Kidney epithelial cell (primary cell): ENCODE measurements at places on chromosomes 2 and 18.
A peak's percentile ranks its signal among the peaks of the same experiment; 100 is the strongest.

GRCh38 chr2:198054299-198054698 is 249.9 kb downstream of the PLCL1 start:
- DNase-seq: no peak

DNA sequence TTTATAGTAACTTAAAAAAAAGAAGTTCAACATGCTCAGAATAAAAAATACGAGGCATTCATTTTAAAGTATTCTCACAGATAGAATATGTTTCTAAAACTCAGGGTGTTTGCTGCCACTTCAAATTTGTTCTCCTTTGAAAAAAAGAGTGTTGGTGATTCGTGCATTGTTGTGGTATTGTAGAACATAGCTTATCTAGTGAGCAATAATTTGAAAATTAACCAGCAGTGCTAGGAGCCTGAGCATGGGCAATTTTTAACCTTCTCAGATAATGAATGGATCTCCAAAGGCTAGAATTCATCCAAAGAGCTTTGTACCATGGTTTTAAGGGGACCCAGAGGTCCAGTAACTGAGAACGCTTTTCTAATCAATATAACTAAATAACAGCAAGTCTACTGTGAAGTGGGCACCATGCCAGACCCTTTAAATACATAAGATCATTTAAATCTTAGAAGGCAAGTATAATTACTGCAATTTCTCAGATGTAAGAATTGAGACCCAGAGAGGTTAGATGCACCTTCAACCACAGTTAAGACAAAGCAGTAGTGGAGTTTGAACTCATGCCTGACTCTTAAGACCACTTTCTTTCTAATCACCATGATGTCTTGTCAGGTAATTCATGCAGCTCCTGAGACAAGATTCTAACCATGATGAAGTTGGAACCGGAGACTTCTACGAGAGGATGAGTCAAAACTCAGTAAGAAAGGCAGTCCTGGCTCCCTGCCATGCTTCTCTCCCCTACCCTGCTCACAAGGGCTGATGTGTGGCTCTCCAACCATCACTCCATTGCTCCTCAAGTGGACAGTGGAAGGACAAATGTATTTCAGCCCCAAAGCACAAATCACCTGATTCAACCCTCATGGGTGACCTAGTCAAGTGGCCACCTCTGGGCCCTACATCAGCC is 3.4 kb downstream of the CYRIA start:
- no peak for DNase-seq

DNA sequence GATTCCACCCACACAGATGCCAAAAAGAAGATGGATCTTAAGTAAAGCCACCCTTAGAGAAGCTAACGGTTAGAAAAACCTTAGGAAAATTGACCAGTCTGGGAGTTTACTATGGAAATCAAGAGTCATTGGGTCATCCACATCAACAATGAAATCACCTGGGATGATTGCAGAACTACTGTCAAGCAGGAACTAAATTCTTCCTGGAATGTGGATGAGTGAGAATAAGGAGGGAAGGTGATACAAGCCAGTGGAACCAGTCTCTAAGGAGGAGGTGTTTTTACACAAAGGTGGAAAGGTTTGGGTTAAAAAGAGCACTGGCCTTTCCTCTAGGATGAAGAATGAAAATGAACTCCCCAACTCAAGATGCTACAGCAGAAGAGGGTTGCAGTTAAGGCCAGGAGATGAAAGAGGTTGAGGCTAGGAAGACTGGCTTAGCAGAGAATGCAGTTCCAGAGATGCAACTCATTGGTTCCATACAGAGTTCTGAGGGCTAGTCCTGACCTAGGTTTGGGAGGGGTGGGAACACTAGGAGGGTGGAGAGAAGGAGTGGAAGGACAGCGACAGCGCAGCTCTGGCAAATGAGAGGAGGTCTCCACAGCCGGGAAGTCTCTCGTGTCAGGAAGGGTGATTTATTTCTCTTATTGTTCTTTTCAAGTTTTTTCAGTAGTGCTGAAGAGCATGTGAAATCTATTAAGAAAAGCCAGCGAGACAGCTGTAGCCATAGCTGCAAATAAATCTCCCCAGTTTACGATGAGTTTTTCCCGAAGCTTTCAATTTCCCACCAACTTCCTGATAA is 27.7 kb upstream of the KDM3A start:
- DNase-seq: no peak

DNA sequence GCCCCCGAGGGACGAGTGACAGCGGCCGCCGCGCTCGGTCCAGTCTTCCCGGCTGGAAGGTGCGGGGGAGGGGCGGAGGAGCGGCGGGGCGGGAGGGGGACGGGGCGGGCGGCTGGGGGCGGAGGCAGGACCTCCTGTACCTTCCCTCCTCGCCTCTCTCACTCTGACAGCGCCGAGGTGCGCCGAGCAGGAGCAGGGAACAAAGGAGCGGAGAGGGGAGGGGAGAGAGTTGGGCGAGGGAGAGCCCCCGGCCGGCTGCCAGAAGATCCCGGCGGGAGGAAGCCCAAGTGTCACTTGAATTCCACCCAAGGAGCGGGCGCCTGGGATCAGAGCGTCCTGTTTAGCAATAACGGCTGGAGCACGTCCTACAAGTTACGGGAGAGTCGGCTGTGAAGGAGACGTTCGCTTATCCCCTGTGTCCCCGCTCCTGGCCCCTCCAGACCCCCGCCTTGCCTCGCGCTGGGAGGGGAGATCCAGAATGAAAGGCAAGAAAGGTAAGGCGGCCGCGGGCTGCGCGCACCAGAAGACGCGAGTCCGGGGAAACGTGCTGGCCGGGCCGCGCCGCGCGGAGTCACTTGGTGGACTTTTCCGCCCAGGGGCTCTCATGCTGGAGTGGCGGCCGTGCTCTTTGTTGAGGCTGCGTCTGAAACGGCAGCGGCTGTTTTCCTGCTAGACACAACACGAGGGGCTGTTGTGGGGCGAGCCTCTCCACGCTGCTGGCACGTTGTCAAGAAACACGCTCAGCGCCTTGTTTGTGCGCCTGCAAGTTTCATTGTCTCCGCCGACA is at the start of gene TGIF1:
TSS of gene TGIF1 (plus strand) at position 161 of the 787 bp plus-strand sequence. CDS start at position 479, 318 bp downstream.
- DNase-seq: no peak

DNA sequence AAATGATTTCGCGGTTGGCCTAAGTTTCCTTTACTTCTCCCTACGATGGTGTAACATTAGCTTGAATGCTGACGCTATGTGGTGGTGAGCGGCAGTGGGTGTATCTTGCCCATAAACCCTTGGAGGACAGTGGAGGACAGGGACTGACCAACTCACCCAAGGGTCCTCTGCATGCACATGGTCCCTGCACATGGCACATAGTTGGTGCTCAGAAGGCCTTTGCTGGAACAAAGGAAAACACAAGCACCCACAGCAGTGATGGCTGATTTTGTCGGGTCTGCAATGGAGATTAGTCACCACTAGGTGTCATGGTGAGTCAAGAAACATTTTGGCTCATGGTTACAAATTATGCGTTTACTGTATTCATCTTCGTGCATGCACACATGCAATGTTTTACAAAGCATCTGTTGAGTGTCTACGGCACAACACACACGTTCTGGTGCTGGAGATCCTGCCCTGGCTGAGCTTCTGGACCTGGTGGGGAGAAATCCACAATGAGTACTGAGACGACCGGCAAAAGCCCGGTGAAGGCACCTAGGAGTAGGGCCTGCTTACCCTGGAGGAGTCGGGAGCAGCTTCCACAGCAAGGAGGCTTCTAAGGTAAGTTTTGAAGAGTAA is 44.0 kb downstream of the PDCL3 start:
- no peak for DNase-seq

DNA sequence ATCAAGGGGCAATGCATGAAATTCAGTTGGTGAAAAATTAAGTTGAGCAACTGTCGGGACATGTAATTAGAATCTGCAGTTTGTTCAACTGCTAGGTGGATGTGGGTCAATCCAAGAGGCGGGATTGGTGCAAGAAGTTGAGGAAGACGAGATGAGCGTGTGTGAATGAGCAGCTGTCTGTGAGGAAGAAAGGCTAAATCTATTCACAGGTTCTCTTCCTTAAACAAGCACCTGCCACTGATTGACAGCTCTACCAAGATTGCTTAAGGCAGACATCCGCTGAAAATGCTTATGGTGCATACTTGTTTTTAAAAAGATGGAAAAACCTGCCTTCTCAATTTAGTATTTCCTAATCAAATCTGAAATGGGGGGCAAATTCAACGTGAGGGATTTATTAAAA is 323.4 kb upstream of the THUMPD2 start:
- DNase-seq: no peak

- no peak for DNase-seq
Observed at GRCh38 chr2:135299658-135300244, 231.3 kb downstream of the ZRANB3 start.

DNA sequence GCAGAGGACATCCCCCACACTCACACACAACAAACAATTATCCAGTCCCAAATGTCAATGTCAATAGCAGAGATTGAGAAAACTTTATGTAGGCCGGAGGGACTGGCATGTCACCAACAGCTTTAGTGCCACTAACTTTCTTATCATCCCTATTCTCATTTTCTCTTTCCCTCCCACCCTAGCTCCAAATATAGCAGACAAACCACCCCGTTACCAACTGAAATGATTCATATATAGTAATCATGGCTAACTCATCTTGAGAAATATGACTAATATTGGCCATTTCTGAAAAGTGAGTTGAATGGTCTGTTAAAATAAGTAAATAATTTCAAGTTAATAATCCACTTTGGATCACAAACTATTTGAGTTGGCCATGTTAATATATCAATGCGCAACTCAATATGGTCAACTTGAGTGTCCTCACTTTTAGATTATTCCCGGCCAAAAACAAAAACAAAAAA is 242.1 kb upstream of the RND3 start:
- no peak for DNase-seq

DNA sequence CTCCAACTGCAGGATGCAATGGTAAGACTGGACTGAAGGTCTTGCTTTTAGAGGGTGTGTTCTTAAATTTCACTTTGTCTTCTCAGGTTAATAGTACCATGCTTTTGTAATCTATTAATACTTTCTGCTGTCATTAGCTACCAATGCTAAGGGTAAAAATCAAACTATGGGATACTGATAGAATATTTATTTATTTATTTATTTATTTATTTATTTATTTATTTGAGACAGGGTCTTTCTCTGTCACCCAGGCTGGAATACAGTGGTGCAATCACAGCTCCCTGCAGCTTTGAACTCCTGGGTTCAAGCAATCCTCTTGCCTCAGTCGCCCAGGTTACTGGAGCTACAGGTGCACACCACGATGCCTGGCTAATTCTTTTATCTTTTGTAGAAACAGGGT is 152.1 kb downstream of the SPP2 start:
- no peak for DNase-seq

- no peak for DNase-seq
Observed at GRCh38 chr2:160358046-160358445, 135.6 kb downstream of the RBMS1 start.

DNA sequence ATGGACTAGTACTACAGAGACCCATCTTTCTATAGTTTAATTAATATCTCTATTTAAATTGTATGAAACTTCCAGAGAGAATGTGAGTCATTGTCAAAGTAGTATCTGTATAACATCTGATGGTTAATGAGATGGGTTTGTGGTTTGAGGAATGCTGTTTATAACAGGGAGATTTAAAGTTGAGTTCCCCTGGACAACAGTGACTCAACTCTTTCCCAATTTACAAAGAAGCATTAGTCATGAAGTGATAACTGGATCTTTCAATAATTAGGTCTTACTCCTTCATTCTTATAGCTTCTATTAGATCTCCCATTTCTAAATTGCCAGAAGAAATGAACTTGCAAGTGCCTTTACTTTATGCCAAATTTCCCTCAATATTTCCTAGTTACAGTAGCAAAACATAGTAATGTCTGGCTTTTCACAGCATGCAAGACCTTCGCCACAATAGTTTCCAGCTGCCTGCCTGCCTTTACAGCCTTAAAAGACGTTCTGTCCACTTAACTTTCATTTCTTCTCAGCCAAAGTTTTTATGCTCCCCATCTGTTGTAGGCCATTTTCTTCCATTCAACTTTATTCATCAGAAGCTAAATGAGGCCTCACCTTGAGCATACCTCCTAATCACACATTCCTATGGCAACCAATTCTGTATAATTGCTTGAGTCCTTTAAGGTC is 47.7 kb upstream of the WDR75 start:
- DNase-seq: peak; percentile 90

GRCh38 chr2:237405006-237405559 is 8.9 kb downstream of the COL6A3 start:
- DNase-seq: no peak

DNA sequence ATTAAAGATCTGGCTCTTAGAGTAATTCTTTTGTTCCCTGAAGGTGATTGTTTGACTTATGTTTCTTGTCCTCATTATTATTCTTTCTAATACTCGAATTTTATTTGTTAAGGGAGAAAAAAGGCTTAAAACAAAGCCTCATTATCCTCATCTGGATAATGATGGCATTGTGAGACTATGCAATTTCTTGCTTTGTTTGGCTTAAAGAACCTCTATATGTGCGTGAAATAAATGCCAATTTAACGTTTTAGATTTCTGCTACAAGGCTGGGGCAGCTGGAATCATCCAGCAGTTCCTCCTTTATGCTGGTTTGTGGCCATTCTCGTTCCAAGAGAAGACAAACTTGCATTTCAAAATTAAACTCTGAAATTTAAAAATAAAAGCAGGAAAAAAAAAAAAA is 4.9 kb upstream of the DPYSL5 start:
- no peak for DNase-seq

GRCh38 chr2:30738141-30738911 is 68.9 kb downstream of the CAPN13 start:
- DNase-seq: no peak

DNA sequence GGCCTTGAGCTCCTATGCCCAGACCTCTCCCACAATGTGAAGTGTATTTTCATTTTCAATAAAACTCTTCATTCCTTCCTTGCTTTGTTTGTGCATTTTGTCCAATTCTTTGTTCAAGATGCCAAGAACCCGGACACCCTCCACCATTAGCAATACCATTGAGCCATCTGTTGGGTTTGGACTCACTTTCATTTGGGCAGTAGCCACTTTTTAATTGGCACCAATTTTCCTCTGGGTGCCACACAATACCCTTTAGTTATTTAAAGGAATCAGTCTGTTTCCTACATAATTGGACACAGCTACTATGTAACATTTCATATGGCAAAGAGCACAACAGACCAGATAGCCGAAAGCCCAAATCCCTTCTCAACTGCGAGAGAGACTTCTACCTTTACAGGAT is 22.5 kb upstream of the SLC35G4 start:
- DNase-seq: no peak

DNA sequence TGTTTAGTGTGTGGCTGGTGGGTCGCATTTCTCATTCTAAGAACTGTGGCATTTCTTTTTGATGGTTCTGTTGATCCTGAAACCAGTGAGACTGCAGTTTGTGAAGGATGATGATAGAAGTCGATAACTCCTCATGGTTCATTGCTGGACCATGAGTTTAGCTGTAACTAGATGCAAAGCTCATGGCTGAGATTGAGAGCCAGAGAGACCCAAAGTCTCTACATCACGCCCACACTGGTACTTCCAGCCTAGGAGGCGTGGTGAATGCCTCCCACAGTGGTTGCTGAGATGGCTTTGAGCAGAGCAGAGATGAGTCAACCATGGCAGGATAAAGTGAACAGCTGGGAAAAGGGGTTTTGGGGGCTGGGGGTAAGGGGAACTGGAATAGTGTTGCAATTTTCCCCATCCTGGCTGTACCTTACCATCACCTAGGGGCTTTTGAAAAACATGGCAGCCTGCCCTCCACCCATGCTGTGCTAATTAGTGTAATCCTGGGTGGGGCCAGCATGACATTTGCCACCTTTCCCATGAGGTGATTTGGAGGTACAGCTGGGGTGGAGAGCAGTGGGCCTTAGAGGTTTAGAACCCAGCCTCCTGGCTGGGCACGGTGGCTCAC is 24.1 kb downstream of the INPP4A start:
- DNase-seq: no peak

- no peak for DNase-seq
Observed at GRCh38 chr18:75556841-75557240, 129.3 kb upstream of the SMIM21 start.

- no peak for DNase-seq
Observed at GRCh38 chr2:105748566-105748965, 3.9 kb downstream of the NCK2 start.
